Muscle of leg (tissue), 16 donors: ENCODE measurements at places on chromosomes 12 and 14. TPM values are rescaled to one million over a fixed set of nuclear protein-coding genes. Genes with fewer than 3 reads are reported as not detected.

DNA sequence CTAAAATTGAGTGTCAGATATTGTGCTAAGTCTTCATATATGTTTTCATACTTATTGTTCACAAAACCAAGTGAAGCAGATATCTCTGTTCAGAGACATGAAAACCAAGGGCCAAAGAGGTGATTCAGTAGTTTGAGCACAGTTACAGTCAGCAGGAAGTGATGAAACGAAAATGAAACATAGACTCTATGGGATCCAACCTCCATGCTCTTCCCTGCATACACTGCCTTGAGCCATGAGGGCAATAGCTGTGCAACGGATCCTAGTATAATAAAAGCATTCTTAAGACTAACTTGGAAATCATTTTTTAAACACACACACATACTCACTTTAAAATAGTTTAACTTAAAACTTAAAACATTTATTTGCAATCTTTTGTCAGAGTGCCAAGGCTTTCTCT lies 27.9 kb downstream of the ESR2 start:
- no peak for DNase-seq

GRCh38 chr14:103227094-103227768 lies 104.0 kb downstream of the TNFAIP2 start:
- no peak for DNase-seq

- DNase-seq = peak; percentile 59
Measured at GRCh38 chr12:50246873-50247612, 36.3 kb downstream of the LIMA1 start.

The NOXRED1 gene
- 0.13 TPM for total RNA-seq

The RERGL gene
- total RNA-seq = 0.49 TPM

DNA sequence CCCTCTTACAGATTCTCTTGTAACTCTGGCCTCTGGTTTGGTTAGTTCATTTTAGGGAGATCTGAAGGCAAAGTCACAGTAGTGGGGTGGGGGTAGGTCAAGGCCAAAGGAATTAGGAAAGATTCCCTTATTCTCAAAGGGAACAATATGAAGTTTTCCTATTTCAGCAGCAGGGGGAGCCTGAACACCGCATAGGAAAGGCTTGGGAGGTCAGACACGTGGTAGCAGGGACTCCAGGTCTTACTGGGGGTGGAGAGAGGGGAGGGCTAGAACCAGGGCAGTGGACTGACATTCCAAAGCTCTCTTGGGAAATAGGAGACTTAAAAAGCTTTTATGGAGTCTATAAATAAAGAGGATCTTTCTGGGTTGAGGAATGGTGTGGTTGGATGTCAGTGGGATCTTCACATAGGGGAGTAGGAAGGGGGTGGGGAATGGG lies 1.3 kb downstream of the ZC3H10 start:
- peak; percentile 94 for DNase-seq

The MANSC4 gene
- not detected for total RNA-seq

GRCh38 chr14:77052281-77053044 lies 24.0 kb upstream of the IRF2BPL start:
- peak; percentile 39 for DNase-seq

The COX8C gene
- not detected for total RNA-seq

- DNase-seq = no peak
Measured at GRCh38 chr12:131057211-131057721, 103.6 kb downstream of the ADGRD1 start.

GRCh38 chr14:80216818-80217217 lies 5.5 kb upstream of the DIO2 start:
- no peak for DNase-seq

DNA sequence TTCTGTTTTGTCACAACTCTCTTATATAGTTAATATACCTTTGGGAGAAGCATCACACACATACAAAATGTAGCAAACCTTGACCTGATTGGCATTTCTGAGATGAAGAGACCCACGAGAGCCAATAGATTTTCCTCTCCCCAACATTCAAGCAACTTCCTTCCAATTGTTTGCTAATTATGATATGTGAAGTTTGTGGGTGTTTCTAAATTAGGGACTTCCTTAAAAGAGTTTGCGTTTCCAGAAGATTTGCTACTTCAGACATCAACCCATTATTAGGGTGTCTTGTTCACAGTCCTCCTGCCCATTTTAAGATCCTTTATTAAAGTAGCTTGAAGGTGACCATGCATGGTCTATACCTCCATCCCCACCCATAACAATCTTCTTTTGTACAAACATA lies 9.4 kb downstream of the AICDA start:
- no peak for DNase-seq

DNA sequence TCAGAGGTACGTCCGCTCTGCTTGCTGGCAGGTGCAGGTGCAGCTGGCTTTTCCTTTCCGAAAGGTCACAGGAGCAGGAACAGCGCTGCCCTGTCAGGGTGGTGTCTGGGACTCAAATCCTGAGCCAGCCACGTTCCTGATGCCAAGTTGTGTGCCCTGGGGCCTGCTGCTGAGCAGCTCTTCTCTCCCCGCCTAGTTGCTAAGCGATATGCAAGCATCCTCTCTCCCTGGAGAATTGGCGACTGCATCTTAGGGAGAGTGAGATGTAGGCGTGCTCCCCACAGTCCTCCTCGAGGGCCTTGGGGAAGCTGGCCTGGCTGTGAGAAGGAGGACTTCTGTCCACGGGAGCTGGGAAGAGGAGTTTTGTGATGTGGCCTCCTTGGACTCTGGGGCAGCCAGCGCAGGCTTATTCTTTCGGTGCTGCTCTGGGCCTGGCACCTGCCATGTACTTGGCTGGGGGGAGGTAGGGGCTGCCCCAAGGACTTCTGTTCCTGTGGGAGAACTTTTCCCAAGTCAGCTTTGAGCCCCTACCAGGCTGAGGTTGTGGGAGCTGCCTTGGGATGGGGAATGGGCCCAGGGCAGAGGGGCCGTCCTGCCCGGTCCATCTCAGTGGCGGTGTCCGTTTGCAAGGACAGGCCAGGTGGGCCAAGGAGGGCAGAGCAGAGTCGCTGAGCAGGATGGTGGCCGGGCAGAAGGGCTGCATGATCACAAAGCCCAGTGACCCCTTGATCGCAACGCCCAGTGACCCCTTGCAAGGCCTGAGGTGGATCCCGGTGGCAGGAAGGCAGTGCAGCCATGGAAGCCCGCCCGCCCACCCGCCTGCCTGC lies 183.5 kb downstream of the ADGRD1 start:
- no peak for DNase-seq

The NGB gene
- not detected for total RNA-seq

The FBLN5 gene
- 31.5 TPM for total RNA-seq

The TROAP gene
- total RNA-seq = 6.9 TPM

The AICDA gene
- 0.40 TPM for total RNA-seq

- no peak for DNase-seq
Measured at GRCh38 chr12:58293308-58293982, 352.1 kb downstream of the ATP23 start.

DNA sequence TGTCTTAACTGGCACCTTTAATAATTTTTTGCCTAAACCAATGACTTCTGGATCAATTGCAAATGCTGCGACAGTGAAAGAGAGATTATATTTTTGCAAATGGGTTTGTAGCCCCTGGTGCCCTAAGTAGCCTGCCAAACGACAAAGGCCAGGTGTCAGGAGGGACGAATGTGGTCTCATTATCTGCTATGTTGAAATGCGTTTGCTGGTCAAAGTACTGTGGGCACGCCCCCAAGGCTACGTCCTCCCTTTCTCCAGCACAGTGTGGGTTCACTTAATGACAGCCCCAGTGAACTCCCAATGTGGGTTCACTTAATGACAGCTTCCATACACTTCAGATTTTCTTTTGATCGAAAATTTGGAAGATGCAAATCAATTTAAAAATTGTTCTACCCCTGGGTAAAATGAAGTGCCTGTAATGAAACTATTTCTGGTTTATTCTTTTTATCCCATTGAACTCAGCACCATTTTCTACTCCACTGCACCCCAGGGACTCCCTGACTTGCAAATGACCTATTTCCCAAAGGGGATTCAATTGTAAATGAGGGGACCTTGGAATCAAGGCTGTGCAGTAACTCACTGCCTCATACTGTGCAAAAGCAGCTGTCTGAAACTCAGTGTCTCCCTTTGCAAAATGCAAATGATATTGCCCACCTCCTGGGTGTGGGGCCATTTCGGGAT lies 1.4 kb downstream of the SERPINA11 start:
- no peak for DNase-seq

- DNase-seq = no peak
Measured at GRCh38 chr12:17134315-17134714, 528.4 kb upstream of the LMO3 start.

The MUCL1 gene
- total RNA-seq = not detected

- DNase-seq = peak; percentile 57
Measured at GRCh38 chr12:30268041-30268440, 427.6 kb downstream of the IPO8 start.

The GALNT16 gene
- 10.7 TPM for total RNA-seq

- DNase-seq = no peak
Measured at GRCh38 chr14:76870166-76870565, 44.0 kb downstream of the LRRC74A start.

DNA sequence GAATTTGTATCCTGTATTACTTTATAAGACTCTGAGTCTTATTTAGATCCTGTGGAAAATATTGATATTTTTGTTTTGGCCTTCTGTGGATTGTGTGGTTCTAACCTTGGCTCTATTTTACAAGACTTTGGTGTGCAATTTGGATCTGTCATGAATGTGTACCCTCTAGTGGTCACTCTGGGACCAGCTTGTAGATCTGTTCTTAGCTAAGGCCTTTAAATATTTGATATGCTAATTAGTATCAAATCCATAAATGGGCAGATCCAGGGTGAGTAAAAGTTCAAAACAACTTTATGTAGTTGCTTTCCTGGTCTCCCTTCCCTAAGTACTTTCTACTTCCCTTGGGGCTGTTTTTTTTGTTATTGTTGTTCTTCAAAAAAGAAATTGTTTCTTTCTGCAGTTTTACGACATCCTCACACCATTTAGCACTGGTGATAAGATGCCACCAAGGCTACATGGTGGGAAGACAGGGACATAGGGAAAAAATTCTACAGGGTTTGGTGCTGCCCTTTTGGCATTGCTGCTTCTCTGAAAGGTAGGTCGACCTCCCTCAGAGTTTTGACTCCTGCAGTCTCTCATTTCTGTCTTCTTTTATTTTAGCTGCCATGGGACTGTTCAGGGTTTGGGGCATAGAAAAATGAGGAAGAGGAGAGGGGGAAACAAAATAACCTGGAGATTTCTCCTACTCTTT lies 238.5 kb downstream of the GPHN start:
- peak; percentile 33 for DNase-seq
